ENCODE measurements at places on chromosomes 16 and 17.

GRCh38 chr16:53111078-53111791 lies 56.4 kb downstream of the CHD9 start:
- no peak for DNase-seq

DNA sequence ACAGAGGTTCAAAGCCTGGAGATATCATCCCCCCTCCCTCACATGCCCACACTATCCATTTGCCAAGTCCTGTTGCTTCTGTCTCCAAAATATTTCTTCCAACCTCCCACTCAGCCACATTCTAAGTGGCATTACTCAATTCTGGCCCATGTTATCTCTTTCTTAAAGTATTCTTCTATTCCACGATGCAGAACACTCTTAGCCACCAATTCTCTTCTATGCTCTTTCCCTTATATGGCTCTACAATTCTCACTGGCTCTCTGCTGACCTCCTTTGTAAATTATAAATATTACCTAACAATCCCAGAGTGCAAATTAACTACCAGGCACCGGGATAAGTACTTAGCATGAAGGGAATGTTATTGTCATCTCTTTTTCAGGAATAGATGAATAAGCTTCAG lies 82.4 kb downstream of the KCNJ2 start:
- DNase-seq, result no peak

- DNase-seq, result no peak
These were observed 3.6 kb upstream of the FBXO47 start for GRCh38 chr17:38970804-38971203.

GRCh38 chr16:60811657-60812056 lies 1224.6 kb downstream of the CDH8 start:
- no peak for DNase-seq

- DNase-seq, result no peak
These were observed 16.9 kb downstream of the SYT17 start for GRCh38 chr16:19184823-19185509.

DNA sequence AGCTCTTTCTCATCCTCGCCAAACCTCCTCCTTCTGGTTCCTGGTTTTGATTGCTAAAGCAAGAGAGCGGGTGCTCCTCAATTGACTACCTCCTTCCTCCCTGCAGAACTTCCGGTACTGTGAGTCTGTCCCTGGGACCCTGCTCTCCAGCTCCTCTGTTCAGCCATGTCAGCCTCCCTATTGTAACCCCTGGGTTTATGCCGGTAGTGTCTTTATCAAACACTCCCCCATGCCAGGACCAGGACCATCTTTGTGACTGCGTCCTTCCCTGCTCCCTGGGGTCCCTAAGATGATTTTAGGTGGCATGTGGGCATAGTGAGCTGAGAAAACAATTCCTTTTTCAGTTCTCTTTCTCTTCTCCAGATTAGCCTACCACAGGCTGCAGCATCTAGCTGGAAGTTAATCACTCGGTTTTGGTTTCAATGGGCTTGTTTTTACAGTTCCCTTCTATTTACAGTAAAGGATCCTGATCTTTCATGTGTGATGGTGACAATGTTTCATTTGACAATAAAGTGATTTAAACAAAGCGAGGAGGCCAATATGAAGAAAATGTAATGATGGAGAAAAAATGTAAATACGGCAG lies 27.7 kb upstream of the IL21R start:
- DNase-seq, result no peak

GRCh38 chr17:77729587-77729986 lies 228.9 kb upstream of the TNRC6C start:
- no peak for DNase-seq

DNA sequence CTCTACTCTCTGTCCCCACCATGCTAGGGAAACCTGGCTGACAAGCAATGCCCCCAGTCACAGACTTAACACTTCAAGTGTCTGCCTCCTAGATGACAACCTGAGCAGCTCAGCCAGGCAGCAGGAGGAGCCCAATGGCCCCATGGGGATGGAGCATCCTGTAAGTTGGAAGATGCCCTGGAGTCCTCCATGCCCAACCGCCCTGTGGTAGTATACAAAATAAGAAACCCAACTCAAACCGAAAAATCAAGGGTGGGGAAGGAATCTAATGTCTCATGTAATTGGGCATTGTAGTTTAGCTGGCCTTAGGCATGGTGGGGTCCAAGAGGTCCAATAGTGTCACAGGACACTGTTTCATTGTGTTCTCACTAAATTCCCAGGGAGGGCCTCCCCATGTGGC lies 104.0 kb downstream of the AIPL1 start:
- DNase-seq, result no peak

- no peak for DNase-seq
These were observed at the start of gene IL17C for GRCh38 chr16:88638323-88639230. Gene IL17C, plus strand, starts transcription at chr16:88638572. Its CDS starts 70 bp downstream, at chr16:88638642.

GRCh38 chr17:5364156-5364555 lies 55.3 kb downstream of the NUP88 start:
- DNase-seq, result no peak

DNA sequence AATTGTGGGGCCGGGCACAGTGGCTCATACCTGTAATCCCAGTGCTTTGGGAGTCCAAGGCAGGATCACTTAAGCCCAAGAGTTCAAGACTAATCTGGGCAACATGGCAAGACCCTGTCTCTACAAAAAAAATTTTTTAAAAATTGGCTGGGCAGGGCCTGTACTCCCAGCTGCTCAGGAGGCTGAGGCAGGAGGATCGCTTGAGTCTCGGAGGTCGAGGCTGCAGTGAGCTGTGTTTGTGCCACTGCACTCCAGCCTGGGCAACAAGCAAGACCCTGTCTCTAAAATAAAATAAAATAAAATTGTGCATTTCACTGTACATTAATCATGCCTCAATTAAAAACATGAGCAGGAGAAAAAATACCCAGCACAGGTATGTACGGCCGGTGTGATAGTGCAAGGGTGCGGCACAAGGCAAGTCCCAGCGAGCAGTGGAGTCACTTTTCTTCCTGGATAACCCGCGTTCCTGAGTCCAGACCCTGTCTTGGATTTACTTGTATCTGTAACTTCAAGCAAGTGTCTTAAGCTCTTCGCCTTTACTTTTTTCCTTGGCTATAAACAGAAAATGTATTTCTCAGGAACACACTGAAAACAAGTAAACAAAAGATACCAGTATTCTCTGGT lies 11.4 kb downstream of the ZDHHC7 start:
- no peak for DNase-seq

- DNase-seq, result no peak
These were observed 48.9 kb downstream of the MRM1 start for GRCh38 chr17:36650096-36650775.

GRCh38 chr17:71472809-71473789 lies 647.7 kb upstream of the SOX9 start:
- peak; percentile 3 for DNase-seq

DNA sequence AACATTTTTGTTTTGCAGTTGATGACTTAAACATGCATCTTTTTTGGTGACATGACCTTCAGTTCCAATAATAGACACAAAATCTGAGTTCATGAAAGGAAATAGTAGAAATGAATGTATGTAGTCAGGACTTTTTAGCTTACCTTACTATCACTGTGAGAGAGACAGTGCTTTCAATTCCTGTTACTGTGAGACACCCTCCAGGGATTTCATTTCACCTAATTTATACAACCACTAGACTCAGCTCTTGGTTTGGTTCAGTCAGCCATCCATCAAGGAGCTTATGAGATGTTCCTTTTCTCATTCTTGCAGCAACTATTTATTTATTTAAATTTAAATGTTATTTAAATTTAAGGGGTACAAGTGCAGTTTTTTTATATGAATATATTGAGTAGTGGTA lies 77.9 kb downstream of the MAP2K4 start:
- DNase-seq, result peak; percentile 6

DNA sequence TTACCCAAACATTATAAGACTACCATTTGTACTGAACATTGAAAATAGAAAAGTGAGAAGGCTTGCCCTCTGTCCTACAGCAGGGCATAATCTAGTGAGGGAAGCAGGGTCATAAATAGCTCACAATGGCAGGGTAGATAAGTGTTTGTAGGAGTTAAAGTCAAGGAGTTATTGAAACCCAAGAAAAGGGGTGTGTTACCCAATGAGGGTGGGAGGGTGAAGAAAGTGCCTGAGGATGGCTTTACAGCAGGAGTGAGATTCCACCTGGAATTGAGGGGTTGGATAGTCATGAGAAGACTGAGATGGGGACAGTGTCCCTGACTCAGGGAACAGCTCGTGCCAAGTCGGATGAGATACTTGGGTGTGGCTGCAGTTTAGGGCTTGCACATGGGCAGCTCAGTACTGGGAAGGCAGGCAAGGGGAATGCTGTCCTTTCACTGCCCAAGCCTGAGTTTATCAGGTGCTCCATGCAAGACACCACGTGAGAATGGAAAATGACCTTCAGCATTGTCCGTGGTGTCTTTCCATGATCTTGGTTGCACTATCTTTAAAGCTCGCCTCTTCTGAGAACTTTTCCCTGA lies 393.2 kb upstream of the MAF start:
- no peak for DNase-seq

DNA sequence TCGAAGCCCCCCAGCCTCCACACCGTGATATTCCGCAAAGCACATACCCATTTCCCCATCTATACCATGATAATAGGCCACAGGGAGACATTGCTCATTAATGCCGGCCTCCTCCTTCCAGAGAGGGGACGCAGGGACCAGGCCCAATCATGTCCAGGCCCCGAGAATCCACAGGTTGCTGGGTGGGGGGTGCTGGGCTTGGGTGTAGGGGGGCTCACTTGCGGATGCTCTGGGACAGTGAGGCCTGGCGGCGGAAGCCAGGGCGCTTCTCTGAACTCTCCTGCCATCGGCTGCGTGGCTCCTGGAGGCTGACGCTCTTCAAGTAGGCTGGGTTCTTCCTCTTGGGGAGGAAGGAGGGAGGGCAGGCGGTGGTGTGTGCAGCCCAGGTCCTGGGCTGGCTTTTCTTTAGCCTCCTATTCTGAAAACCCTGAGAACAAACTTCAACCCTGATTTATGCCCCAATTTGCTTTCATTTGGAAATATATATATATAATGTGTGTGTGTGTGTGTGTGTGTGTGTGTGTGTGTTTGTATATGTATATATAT lies 12.2 kb downstream of the AANAT start:
- DNase-seq, result no peak

GRCh38 chr17:76543482-76543825 lies 3.6 kb downstream of the PRCD start:
- no peak for DNase-seq

DNA sequence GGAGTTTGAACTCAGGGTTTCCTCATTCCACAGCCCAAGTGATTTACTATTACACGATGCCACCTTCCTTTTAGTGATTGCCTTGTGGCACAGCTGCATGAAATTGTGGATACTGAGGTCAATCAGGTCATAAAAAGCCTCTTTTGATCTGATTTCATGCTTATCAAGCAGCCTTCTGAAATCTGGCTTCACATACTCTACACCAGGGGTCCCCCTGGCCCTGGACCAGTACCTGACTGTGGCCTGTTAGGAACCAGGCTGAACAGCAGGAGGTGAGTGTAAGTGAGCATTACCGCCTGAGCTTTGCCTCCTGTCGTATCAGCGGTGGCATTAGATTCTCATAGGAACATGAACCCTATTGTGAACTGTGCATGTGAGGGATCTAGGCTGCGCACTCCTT lies 13.8 kb downstream of the SLFN5 start:
- DNase-seq, result no peak

GRCh38 chr16:27441276-27441675 lies 39.3 kb downstream of the IL21R start:
- no peak for DNase-seq

- no peak for DNase-seq
These were observed 54.5 kb downstream of the NKD1 start for GRCh38 chr16:50602531-50603205.

DNA sequence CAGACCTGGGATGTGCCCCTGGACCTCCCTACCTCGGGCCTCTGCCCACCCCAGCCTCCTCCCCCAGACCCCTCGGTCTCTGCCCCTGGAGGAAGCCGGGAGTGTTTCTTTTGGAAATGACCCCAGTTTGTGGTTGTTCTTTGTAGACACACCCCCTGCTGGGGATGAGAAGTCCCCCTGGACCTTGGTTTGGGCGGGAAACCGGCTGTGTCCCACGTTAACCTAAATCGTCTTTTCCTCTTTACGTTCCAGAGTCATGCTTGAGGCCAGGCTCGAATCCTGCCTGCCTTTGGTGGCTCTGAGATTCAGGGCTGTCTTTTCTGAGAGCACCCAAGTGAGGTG lies 116.6 kb downstream of the METRNL start:
- no peak for DNase-seq

DNA sequence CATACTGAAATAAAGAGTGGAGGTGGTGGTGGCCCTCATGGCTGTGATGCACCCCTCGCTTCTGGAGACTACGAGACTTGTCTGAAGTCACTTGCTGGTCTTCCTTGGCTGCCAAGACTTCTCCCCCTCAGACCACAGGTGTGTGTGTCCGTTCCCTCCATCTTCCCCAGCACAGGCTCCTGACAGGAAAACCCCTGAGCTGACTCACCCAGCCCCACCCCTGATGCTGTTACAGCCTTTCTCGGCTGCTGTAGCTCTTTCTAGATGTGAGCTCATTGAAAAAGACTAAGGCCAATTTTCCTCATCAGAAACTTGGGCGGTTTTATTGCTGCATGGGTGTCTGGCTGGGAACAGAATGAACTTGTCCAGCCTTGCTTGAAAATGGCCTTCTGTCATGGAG lies 296.9 kb downstream of the TMEM114 start:
- no peak for DNase-seq

DNA sequence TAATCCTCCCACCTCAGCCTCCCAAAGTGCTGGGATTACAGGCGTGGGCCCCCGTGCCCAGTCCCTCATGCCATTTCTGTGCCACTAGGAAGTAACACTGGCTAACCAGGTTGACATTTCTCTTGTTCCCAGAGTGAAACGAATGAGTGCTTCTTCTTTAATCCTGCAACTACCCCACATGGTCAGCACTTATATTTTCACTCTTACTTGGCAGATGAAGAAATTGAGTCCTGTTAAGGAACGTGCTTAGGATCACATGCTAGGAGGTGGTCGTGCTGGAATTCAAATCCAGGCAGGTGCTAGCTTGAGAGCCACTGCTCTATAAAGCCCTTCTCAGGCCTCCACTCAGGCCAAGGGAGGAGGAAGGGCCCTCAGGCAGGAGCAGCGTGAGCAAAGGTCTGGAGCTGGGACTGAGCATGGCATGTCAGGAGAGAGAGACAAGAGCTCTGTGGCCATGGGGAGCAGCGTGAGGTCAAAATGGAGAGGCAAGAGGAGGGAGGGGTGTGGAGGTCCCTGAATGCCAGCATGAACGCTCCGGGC lies 18.5 kb upstream of the RMI2 start:
- no peak for DNase-seq

DNA sequence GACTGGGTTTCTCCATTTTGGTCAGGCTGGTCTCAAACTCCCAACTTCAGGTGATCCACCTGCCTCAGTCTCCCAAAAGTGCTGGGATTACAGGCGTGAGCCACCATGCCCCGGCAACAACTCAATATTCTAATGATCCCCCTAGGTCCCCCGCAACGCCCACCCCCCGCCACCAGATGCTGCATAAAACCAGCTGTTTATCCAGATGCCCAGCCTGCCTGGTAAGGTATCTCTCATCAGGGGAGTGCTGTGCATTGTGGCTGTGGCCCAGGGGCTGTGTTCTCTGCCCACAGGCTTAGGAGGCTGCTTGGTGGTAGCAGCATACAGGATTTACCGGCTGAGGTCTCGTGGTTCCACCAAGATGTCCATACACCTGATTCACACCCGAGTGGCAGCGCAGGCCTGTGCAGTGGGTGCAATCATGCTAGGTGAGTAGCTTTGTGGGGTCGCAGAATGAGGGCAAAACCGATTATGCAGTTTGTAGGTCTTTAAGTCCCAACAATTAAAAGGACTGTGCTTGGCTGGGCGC lies 1.3 kb downstream of the HIGD1B start:
- DNase-seq, result no peak

Data from GM12891 (cell line).